Lower lobe of right lung (tissue), 2 donors: ENCODE measurements at places on chromosomes 6 and 20. TPM values are rescaled to one million over a fixed set of nuclear protein-coding genes. Genes with fewer than 3 reads are reported as not detected.

- H3K4me3 ChIP-seq, result no peak overlapping the region
- DNase-seq, result no peak
- no peaks in the 10 kb centered on the region for H3K4me1 ChIP-seq
- H3K36me3 ChIP-seq, result no peaks in the 10 kb centered on the region
- H3K27ac ChIP-seq, result no peak overlapping the region
- peaks cover 34% of the 10 kb centered on the region for H3K27me3 ChIP-seq
Measured at GRCh38 chr20:24720957-24721356, 228.1 kb upstream of the CST7 start.

DNA sequence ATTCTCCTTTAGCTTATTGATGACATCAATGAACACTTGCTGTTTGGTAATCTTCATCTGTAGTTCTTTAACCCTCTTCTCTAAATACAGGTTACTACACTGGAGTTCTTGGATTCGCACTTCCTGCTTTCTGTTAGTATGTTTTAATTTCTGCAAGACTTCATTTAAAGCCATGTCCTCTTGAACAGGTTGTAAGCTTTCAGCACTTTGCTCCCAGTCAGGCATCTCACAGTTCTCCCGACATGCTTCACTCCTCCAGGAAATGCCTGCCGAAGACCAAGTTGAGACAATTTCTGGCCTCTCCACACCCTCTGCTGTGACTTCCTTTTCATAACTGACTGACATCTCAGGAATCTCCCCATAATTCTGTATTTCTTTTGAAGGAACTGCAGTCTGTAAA, 15.8 kb downstream of the CAGE1 start:
- H3K27me3 ChIP-seq, result peaks cover 4% of the 10 kb centered on the region
- DNase-seq, result no peak
- no peaks in the 10 kb centered on the region for H3K4me1 ChIP-seq
- no peaks in the 10 kb centered on the region for H3K36me3 ChIP-seq

GRCh38 chr6:148648754-148649453, 97.9 kb upstream of the UST start:
- DNase-seq, result no peak
- H3K36me3 ChIP-seq, result no peaks in the 10 kb centered on the region
- no peak overlapping the region for H3K27ac ChIP-seq
- no peaks in the 10 kb centered on the region for H3K27me3 ChIP-seq
- no peak overlapping the region for H3K4me3 ChIP-seq

DNA sequence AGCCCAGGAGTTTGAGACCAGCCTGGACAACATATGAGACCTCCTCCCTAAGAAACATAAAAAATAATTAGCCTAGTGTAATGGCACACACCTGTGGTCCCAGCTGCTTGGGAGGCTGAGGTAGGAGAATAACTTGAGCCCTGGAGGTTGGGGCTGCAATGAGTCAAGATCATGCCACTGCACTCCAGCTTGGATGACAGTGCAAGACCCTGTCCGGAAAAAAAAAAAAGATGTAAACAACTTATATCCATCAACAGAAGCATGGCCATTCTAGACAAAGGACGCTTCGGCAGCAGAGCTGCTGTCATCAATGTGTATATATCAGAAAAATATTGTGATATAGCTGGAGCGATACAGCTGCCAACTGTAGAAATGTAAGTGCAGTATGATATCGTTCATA, 59.6 kb upstream of the ARID1B start:
- H3K36me3 ChIP-seq, result no peaks in the 10 kb centered on the region
- peaks cover 28% of the 10 kb centered on the region for H3K4me1 ChIP-seq
- H3K4me3 ChIP-seq, result no peak overlapping the region
- DNase-seq, result no peak

GRCh38 chr6:169972101-169972651, 220.8 kb downstream of the ERMARD start:
- H3K27me3 ChIP-seq, result peaks cover 9% of the 10 kb centered on the region
- no peak for DNase-seq
- H3K36me3 ChIP-seq, result no peaks in the 10 kb centered on the region
- no peak overlapping the region for H3K4me3 ChIP-seq
- H3K27ac ChIP-seq, result no peak overlapping the region

GRCh38 chr6:109095835-109096084, 453 bp downstream of the CEP57L1 start:
- peak overlapping the region; percentile 72 for H3K4me3 ChIP-seq
- H3K27me3 ChIP-seq, result no peaks in the 10 kb centered on the region
- peak overlapping the region; percentile 99 for H3K27ac ChIP-seq
- H3K4me1 ChIP-seq, result peaks cover 33% of the 10 kb centered on the region

GRCh38 chr6:137708481-137708880, 158.6 kb upstream of the TNFAIP3 start:
- H3K27ac ChIP-seq, result no peak overlapping the region
- DNase-seq, result no peak

- no peaks in the 10 kb centered on the region for H3K27me3 ChIP-seq
- H3K36me3 ChIP-seq, result no peaks in the 10 kb centered on the region
- H3K4me3 ChIP-seq, result no peak overlapping the region
Measured at GRCh38 chr6:25326960-25327359, 47.8 kb downstream of the CARMIL1 start.

DNA sequence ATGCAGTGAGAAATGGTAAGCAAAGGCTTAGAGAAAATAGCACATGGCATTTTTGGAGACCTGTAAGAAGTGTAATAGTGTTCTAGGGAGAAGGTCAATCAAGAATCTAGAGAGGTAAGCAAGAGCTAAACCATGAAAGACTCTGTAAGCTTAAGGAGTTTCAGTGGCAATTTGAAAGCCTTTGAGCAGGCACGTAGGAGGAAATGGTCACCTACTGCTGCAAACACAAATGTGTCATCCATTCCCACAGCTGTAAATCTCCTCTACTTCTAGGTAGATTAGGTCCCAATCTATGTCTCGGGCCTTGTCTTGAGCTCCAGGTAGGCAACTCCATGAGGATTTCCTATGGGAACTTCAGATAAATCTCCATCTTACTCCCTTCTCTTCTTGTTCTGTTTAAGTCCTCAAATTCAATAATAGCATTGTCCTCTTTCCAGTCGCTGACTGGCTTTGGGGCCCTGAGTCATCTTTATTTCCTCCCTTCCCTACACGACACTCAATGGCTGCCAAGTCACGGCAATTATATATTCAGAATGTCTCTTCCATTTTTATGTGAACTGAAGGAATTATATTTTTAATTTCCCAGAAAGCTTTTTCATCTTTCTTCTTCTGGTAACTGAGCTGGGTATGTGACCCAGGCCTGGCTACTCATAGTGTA, 24.2 kb upstream of the PAQR8 start:
- no peak overlapping the region for H3K4me3 ChIP-seq
- H3K27ac ChIP-seq, result no peak overlapping the region
- no peaks in the 10 kb centered on the region for H3K27me3 ChIP-seq
- no peak for DNase-seq
- H3K4me1 ChIP-seq, result peaks cover 9% of the 10 kb centered on the region

DNA sequence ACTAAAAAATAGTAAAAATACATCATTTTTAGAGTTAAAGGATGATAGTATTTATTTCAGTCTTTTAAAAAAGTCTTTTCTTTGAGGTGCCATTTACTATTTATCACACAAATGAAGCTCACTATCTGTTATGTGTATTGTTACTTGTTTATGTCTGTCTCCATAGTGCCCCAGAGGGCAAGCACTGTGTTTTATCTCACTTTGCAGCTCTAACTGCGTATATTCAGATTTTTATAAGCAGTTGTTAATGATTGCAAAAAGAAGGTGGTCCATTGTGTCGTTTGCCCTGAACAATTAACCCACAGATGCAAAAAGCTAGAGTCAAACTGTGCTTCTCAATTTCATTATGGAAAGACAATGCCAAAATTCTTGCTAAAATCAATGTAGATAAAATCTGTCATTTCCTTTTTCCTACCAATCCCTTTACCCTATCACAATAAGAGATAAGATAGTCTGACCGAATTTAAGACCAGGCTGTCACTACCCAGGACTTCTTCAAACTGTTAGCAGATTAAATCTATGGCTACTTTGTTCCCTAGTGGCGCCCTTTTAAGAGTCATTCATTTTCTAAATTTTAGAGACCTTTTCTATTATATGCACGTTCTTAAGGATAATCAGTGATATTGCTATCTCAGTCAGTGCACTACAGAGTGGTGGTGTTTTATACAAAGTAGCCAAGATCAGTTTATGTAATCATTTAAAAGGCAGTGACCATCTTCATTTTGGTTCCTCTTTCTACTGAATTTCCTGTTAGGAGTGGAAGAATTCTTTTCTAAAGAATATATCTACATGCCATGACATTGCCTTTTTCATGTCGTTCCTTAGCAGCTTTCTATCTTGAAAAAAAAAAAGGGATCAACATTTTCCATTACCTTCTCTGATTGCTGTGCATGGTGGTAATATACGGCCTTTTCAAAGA, 133.1 kb upstream of the PRDM1 start:
- DNase-seq, result no peak
- no peaks in the 10 kb centered on the region for H3K27me3 ChIP-seq
- H3K4me3 ChIP-seq, result no peak overlapping the region
- no peaks in the 10 kb centered on the region for H3K4me1 ChIP-seq

- no peaks in the 10 kb centered on the region for H3K27me3 ChIP-seq
- no peak overlapping the region for H3K27ac ChIP-seq
- no peaks in the 10 kb centered on the region for H3K4me1 ChIP-seq
- no peak overlapping the region for H3K4me3 ChIP-seq
- DNase-seq, result no peak
- no peaks in the 10 kb centered on the region for H3K36me3 ChIP-seq
Measured at GRCh38 chr6:114280239-114280982, 62.4 kb downstream of the HS3ST5 start.

DNA sequence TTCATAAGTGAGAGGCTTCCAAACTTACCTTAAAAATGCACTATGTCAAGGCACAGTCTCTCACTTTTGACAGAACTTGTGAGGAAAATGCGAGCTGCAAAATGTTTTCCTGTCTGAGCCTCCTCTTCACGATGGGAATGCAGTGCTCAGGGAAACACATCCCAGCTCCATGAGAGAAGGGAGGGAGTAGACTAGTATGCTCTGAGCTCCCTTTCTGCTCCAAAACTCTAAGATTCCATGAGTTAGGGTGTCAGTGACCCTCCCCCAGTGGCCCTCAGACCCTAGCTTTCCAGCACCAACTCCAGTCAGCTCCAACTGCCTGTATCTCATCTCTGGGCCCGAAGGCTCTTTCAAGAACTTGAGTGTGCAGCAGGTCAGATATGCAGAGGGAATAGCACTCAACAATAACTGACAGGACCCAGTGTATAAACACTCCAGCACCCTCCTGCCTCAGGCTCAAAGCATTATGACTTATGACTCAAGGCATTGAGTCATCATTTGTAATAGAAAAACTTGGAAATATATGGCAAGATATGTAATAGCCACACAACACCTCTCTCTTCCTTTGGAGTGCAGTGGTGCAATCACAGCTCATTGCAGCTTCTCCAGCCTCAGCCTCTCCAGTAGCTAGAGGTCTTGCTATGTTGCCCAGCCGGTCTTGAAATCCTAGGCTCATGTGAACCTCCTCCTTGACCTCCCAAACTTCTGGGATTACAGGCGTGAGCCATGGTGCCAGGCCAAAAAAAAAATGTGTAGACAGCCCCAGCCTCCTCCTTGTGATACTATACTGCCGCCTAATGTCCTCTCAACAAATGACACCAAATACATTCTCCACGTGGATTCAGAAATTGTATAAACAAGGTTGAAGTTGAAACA, 16.7 kb upstream of the ENTPD6 start:
- H3K27me3 ChIP-seq, result no peaks in the 10 kb centered on the region
- H3K4me3 ChIP-seq, result no peak overlapping the region
- no peaks in the 10 kb centered on the region for H3K36me3 ChIP-seq
- peaks cover 9% of the 10 kb centered on the region for H3K4me1 ChIP-seq
- DNase-seq, result peak; percentile 69

DNA sequence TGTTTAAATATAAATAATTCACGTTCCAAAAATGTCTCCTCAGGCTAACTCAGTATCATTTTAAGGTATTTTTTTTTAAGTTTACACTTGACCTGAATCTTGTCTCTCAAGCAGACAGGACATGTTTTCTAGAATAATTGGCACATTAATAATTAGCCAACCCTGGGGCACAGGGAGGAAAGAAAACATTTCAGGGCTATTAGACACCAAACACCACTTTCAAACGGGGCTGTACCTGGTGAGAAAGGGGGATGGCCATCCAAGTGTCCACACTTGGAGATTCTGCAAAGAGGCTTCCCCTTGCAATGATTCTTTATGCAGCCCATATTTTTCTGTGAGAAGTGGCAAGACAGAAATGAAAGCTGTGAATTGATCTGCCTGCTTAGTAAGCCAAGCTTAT, 560.8 kb downstream of the CD109 start:
- no peak for DNase-seq
- no peaks in the 10 kb centered on the region for H3K27me3 ChIP-seq
- H3K4me1 ChIP-seq, result no peaks in the 10 kb centered on the region
- no peak overlapping the region for H3K4me3 ChIP-seq

- no peak for DNase-seq
- H3K4me1 ChIP-seq, result no peaks in the 10 kb centered on the region
- peaks cover 6% of the 10 kb centered on the region for H3K27me3 ChIP-seq
- H3K27ac ChIP-seq, result no peak overlapping the region
Measured at GRCh38 chr20:24392612-24393011, 76.8 kb upstream of the SYNDIG1 start.

DNA sequence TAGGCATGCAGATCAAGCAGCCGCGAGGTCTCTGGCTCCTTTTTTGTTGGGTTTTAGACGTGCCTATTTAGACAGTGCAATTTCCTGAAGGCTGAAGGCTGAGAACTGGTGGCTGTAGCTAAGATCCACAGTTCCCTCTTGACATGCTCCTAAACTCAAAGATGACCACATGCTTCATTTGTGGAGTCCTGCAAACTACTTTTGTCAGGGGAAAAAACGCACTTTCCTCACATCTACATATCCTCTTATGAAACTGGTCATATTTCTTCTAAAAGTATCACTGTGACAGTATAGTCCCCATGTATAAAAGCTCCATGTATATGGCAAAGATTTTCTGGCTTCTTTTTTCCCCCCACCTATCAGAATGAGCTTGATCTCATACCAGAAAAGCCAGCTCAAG, 30.7 kb downstream of the LYRM4 start:
- H3K4me1 ChIP-seq, result no peaks in the 10 kb centered on the region
- no peak overlapping the region for H3K4me3 ChIP-seq
- no peaks in the 10 kb centered on the region for H3K36me3 ChIP-seq

The PPP1R11 gene
- total RNA-seq, result 65.7 TPM

The BCL2L1 gene
- 126 TPM for total RNA-seq

The SLC22A16 gene
- total RNA-seq, result 0.80 TPM

The BPIFB2 gene
- total RNA-seq, result 0.21 TPM

The ADGRF1 gene
- total RNA-seq, result 9.9 TPM

The BPI gene
- 0.44 TPM for total RNA-seq

The RNF182 gene
- 5.3 TPM for total RNA-seq

The TRIM31 gene
- total RNA-seq, result 0.62 TPM

The MCHR2 gene
- not detected for total RNA-seq

The PRR18 gene
- total RNA-seq, result 0.59 TPM

The NCR2 gene
- not detected for total RNA-seq
